ENCODE measurements at places on chromosomes 5 and 9. TPM values are rescaled to one million over a fixed set of nuclear protein-coding genes. Genes with fewer than 3 reads are reported as not detected.

Gene TAL2
- not detected for total RNA-seq

Gene THG1L
- total RNA-seq, result 8.8 TPM

Gene OTP
- total RNA-seq, result not detected

Gene WASHC1
- total RNA-seq, result 10.9 TPM

Gene FOCAD
- 43.1 TPM for total RNA-seq

DNA sequence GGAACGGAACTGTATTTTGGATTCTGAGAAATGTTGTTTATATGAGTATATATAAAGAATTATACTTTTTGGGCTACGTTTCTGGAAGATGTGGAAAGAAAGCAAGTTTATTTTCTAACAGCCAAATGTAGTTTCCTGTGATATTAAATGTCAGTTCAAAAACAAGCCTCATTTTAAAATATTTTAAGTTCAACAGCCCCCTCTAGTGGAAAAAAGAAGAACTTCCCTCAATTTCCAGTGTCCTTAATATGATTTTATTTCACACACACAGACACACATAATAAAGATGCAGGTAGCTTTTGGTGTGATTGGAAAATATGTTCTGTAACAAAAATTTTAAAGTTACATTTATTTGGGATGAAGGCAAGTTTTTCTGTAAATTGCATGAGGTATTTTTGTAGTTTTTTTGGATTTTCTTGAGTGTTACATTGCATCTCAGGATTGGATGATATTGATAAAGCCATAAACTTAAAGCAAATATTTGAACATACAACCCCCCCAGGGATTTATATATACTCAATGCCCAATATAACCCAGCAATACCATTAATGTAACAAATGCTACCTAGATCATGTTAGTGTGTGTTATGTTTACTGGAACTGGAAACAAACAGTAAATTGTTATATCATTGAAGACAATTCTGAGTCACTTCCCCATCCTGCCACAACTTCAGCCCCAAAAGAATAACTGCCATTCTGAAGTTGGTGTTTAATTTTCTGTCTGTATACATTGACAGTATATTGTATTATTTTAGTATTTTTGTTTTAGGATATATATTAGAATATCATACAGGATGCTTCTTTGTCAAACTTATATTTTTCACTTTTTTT, 54.0 kb downstream of the CCDC171 start:
- H3K4me1 ChIP-seq, result no peaks in the 10 kb centered on the region
- no peaks in the 10 kb centered on the region for H3K27me3 ChIP-seq
- no peak overlapping the region for H3K4me3 ChIP-seq
- no peaks in the 10 kb centered on the region for H3K36me3 ChIP-seq
- DNase-seq, result peak; percentile 54

- H3K27ac ChIP-seq, result no peak overlapping the region
- no peak for DNase-seq
- no peaks in the 10 kb centered on the region for H3K27me3 ChIP-seq
- peaks cover 99% of the 10 kb centered on the region for H3K36me3 ChIP-seq
These were observed 35.9 kb downstream of the STOM start for GRCh38 chr9:121333950-121334773.

- no peaks in the 10 kb centered on the region for H3K27me3 ChIP-seq
- H3K36me3 ChIP-seq, result no peaks in the 10 kb centered on the region
- DNase-seq, result no peak
- H3K4me1 ChIP-seq, result peaks cover 10% of the 10 kb centered on the region
- peak overlapping the region; percentile 83 for H3K27ac ChIP-seq
- H3K4me3 ChIP-seq, result no peak overlapping the region
These were observed 143.5 kb downstream of the CDK5RAP2 start for GRCh38 chr9:120436446-120436845.

- DNase-seq, result no peak
- H3K4me1 ChIP-seq, result no peaks in the 10 kb centered on the region
- H3K4me3 ChIP-seq, result no peak overlapping the region
- H3K27me3 ChIP-seq, result peaks cover 76% of the 10 kb centered on the region
- H3K36me3 ChIP-seq, result no peaks in the 10 kb centered on the region
These were observed 22.1 kb upstream of the FCN1 start for GRCh38 chr9:134939836-134940235.

DNA sequence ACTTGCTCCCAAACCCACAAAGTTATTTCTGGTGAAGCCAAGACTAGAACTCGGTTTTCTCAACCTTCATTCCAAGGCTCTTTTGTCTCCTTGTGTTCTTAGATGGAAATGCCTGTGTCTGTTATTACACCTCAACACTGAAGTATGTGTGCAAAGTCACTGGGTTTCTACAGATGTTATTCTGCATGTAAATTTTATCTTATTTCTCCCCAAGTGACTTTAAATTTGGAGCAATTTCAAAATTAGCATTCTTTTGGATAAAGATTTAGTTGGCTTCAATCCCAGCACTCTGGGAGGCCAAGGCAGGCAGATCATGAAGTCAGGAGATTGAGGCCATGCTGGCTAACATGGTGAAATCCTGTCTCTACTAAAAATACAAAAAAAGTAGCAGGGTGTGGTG, 104.4 kb upstream of the GNA14 start:
- no peaks in the 10 kb centered on the region for H3K4me1 ChIP-seq
- no peak for DNase-seq
- H3K4me3 ChIP-seq, result no peak overlapping the region

GRCh38 chr5:180348336-180348735, 4.8 kb downstream of the GFPT2 start:
- no peak for DNase-seq
- H3K4me1 ChIP-seq, result peaks cover 14% of the 10 kb centered on the region
- peaks cover 7% of the 10 kb centered on the region for H3K27me3 ChIP-seq
- no peak overlapping the region for H3K27ac ChIP-seq

GRCh38 chr9:99731950-99732349, 89.7 kb upstream of the NR4A3 start:
- peaks cover 13% of the 10 kb centered on the region for H3K4me1 ChIP-seq
- H3K27me3 ChIP-seq, result no peaks in the 10 kb centered on the region
- H3K36me3 ChIP-seq, result no peaks in the 10 kb centered on the region
- H3K4me3 ChIP-seq, result no peak overlapping the region
- H3K27ac ChIP-seq, result no peak overlapping the region
- DNase-seq, result no peak

- H3K4me3 ChIP-seq, result no peak overlapping the region
- H3K27ac ChIP-seq, result no peak overlapping the region
- H3K27me3 ChIP-seq, result no peaks in the 10 kb centered on the region
- DNase-seq, result no peak
These were observed 142.1 kb downstream of the PLK2 start for GRCh38 chr5:58317808-58318207.

GRCh38 chr9:18294229-18294628, 179.7 kb upstream of the ADAMTSL1 start:
- no peak overlapping the region for H3K4me3 ChIP-seq
- H3K27me3 ChIP-seq, result no peaks in the 10 kb centered on the region
- no peaks in the 10 kb centered on the region for H3K36me3 ChIP-seq
- H3K27ac ChIP-seq, result no peak overlapping the region
- H3K4me1 ChIP-seq, result no peaks in the 10 kb centered on the region
